ENCODE measurements at places on chromosomes 7 and 10.

DNA sequence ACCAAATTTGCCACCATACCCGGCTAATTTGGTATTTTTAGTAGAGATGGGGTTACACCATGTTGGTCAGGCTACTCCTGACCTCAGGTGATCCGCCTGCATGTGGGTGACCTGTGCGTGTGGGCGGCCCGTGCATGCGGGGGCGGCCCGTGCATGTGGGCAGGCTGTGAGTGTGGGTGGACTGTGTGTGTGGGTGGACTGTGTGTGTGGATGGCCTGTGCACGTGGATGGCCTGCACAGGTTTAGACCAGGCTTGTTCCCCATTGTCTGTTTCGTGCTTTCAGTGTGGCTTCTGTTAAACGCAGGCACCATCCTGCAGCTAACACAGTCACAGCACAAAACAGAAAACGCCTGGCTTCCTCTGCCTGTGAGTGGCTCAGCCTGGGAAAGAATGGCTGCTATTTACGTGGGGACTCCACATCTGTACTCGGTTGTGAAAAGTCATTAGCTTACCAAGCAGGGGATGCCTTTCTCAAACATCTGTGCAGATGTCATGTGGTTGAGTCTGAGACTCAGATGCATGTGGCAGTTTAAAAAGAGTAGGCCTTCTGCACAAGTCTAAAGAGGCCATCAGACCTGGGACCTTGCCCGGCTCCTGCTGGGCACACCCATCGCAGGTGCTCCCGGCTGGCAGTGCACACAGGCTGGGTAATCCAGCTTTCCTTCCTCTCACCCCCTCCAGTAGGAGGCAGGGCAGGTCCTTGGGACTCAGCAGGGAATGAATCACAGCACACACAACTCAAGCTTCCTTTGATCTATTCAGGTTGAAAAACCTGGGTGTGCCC, 91.6 kb downstream of the COBL start:
- no peak for DNase-seq

- DNase-seq, result no peak
Observed at GRCh38 chr10:36462194-36462593, 663.2 kb upstream of the ANKRD30A start.

DNA sequence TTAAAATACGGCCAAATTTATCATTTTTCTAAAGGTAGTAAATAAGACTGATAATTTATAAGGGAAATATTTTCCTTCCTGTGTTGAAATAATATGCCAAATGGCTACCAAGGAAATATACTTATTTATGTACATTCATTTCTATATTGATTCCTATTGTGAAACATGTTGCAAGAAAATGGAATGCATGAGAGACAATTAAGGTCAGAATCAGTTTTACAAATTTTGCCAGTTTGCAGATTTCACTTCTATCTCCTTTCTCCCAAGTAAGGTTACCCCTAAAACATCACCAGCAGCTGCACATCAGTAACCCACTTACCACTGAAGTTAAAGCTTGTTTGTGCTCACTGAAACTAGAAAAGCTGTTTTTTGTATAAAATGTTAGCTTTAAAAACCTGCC, 19.2 kb upstream of the REEP3 start:
- no peak for DNase-seq

- DNase-seq, result peak; percentile 88
Observed at GRCh38 chr7:7157177-7157886, 25.0 kb upstream of the C1GALT1 start.

DNA sequence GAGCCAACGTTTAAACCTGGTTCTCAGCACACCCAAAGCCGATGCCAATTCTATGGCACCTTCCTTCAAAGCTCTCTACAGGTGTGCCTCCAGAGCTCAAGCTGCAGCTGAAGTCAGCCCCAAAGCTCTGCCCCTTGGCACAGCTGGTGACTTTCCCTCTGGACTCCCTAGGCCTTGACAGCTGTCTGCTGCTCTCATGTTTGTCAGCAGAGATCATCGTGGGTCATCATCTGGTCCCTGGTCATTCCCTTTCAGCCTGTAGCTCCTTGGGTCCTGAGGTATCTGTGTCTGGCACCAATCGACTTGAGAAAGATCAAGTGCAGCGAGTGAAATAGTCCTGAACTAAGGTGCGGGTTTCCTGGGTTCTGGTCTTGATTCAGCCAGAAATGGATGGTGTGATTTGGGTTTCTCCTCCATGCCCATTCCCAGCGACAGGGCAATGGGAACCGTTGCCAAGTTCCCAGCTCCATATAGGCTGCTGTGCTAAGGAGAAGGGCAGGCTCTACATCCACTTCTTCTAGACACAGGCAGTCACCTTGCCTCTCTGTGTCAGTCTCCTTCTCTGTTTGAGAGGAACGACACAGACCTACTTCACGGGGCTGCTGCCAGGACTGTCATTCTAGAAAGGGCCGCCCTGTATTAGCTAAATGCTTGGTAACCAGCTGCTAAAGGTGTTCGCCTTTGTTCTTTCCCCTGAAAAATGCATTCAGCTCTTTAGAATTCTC, 3.6 kb downstream of the PKD1L1 start:
- DNase-seq, result no peak

DNA sequence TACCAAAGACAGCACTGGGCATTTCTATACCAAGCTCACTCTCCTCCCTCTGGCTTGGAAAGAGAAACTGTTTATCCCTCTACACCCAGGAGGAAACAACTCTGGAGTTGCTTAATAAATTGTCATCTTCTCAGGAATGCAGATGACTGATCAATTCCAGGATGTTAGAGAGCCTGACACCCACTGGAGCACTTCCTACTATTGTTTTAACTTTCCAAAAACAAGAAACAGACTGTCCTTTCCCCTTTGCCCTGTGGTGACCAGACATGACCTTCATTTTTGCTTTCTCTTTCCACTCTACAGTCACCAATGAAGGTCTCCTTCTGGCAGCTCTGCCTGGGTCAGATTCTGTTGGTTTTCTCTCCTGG, 19.6 kb downstream of the GIMAP4 start:
- DNase-seq, result no peak

DNA sequence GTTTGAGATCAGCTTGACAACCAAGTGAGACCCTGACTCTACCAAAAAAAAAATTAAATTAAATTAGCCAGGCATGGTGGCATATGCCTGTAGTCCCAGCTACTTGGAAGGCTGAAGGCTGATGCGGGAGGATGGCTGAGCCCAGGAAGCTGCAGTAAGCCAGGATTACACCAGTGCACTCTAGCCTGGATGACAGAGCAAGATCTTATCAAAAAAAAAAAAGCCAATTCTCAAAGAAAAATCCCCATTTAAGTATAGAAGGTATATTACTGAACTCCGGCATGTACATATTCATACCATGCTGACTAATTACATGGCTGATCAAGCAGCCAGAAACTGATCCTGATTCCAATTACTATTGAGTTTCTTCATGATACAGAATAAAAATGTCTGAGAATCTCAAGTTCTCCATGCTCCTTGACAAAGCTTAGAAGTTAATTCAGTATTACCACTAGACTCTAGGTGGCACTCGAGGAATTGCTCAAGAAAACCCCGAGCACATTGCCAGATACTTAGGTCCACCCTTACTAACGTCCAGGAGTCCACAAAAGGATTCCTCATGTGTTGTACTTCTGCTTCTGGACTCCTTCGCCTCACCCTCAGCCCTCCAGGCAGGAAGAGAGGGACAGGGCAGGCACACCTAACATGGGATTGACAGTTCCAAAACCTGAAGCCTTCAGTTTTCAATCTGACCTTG, 148.9 kb downstream of the PARD3 start:
- no peak for DNase-seq

GRCh38 chr10:84695902-84696301, 367.5 kb downstream of the CCSER2 start:
- no peak for DNase-seq
